Pancreas (tissue), 10 donors: ENCODE measurements at places on chromosomes 13 and 19. TPM values are rescaled to one million over a fixed set of nuclear protein-coding genes. Genes with fewer than 3 reads are reported as not detected.

GSX1 gene
- not detected for total RNA-seq

ERCC2 gene
- 7.1 TPM for total RNA-seq

DNA sequence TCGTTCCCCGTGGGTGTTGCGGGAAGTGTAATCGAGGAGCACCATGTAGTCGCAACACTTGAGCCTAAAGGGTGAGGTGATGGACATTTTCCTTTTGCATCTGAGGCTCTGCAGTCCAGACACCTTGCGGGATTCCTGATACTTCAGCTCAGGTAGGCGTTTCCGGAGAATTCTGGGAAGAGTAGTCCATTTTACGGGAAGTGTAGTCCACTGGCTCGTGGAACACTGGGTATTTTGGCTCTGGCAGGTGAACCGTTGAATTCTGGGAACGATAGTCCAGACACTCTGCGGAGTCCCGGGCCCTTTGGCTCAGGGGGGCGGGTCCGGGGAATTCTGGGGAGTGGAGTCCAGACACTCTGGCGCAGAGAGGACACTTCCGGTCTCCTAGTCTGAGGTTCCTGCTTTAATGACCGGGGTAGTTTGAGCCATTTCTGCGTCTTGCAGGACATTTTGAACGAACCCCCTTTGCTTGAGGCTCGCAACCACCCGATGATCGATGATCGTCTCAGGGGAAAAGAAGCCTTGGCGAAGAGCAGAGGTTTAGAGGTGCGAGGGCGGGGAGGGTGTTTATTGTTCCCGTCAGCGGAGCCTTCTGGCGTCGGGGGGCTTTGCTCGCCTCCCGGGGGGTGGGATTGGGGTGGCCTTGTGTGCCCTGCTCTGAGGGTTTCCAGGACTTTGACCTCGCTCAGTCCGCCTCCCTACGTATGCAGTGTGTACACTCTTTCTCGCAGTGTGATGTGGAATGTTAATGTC, at the start of gene ZNF223:
TSS of gene ZNF223 (plus strand) at position 387 of the 753 bp plus-strand sequence. CDS start 3,141 bp downstream, outside the sequence.
- H3K4me3 ChIP-seq, result peak within 1 kb of the TSS; percentile 71
- no peaks in the 10 kb centered on the region for H3K27me3 ChIP-seq
- peak within 1 kb of the TSS; percentile 23 for H3K27ac ChIP-seq
- DNase-seq, result peak; percentile 94

DNA sequence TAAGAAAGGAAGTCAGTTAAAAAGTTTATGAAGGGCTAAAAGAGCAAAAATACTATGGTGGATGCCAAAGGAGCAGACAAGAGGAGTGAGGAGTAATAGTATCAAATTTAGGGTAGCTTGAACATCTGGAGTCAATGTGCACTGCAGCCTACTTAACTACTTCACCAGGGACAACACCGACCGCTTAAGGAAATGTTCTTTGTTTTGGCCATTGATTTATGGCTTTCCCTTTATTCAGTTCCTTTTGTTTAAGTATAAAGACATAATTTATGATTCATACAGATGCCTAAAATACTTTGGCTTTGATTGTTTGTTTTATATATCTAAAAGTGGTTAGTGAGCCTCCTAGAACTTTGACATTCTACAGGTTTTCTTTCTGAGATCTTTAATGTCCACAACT, 276.3 kb upstream of the PRR20A start:
- H3K4me1 ChIP-seq, result no peaks in the 10 kb centered on the region
- no peak overlapping the region for H3K4me3 ChIP-seq
- H3K36me3 ChIP-seq, result no peaks in the 10 kb centered on the region
- no peak for DNase-seq
- H3K27ac ChIP-seq, result no peak overlapping the region

DNA sequence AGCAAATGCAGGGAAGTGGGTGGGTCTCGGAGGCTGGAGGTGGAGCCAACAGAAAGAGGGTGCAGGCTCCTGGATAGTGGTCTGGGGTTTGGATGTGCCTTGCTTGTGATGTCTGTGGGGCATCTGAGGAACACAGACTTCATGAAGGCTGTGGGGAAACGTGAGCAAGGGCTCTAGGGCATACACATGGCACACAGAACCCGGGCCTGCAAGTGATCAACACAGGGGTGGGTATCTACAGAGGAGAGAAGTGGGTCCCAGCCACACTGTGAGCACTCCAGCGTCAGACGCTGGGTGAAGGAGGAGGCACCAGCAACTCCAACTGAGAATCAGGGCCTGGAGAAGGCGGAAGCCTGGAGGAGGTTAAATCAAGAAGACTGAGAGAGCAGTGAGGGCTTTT, 5.4 kb upstream of the UBE2M start:
- no peaks in the 10 kb centered on the region for H3K27me3 ChIP-seq
- no peak overlapping the region for H3K4me3 ChIP-seq
- no peaks in the 10 kb centered on the region for H3K36me3 ChIP-seq
